ENCODE measurements at places on chromosomes 7 and 10.
A peak's percentile ranks its signal among the peaks of the same experiment; 100 is the strongest.

GRCh38 chr7:35355911-35356310 lies 102.0 kb upstream of the TBX20 start:
- DNase-seq: no peak

DNA sequence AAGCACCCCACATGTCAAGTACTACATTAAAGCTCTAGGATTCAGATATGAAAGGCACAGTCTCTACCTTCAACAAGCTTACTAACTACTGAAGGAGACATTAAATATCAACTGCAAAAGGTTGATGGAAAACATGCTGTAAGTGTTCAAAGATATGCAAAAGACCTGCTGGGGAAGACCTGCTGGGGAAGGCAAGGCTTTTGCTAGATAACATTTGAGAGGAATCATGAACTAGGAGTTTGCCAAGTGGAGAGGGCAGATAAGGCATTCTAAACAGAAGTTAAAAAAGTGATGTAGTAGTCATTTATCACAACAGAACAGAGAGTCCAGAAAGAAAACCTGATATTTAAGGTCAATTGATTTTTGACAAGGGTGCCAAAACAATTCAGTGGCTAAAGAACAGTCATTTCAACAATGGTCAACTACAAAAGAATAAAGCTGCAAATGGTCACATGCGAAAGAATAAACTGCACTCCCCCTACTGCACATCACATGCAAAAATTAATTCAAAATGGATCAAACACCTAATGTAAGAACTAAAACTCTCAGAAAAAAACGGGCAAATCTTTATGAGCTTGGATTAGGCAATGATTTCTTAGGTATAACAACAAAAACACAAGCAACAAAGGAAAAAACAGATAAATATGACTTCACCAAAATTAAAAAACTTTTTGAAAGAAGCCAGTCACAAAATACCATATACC lies 23.0 kb upstream of the MSS51 start:
- DNase-seq: no peak

DNA sequence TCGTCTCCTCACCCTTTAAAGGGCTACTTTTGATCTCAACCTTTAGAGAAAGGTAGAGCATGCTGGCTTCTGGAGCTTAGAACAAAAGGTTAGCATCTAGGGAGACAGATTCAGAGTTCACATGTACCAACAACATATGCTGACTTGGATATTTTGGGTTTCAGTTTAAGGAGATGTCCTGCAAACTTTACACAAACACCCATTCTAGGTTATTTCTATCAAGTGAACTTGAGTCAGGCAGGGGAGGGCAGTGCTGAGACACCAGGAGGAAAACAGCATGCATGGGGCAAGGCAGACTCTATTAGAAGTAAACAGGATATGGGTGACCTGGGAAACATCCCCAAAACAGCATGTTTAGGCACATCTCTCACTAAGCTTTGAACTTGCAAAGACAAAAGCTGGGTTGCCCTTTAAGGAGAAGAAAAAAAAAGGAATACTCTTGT lies 43.8 kb downstream of the ARL4A start:
- DNase-seq: no peak

- DNase-seq: no peak
Measured at GRCh38 chr10:89163265-89163995, 43.7 kb downstream of the CH25H start.

GRCh38 chr7:18364396-18364795 lies 131.2 kb upstream of the HDAC9 start:
- no peak for DNase-seq

- no peak for DNase-seq
Measured at GRCh38 chr10:104472505-104472904, 118.9 kb downstream of the CFAP58 start.

DNA sequence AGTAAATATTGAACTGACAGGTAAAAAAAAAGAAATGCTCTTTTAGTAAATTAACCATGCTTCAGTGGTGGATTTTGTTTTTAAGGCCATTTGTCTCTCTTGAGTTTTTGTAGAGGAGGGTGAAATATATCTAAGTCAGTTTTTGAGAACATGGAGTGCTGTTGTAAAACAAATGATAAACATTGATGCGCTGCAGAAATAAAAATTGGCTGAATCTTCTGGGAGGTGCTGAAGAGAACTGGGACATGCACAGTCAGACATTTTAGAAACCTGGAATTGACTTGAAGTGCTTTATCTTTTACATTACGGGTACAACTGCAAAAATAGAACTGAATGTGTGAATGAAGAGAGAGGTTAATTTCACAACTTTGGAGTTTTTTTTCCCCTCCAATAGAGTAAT lies 203.0 kb upstream of the HDAC9 start:
- no peak for DNase-seq

- DNase-seq: no peak
Measured at GRCh38 chr7:155964543-155964942, 152.3 kb upstream of the SHH start.

DNA sequence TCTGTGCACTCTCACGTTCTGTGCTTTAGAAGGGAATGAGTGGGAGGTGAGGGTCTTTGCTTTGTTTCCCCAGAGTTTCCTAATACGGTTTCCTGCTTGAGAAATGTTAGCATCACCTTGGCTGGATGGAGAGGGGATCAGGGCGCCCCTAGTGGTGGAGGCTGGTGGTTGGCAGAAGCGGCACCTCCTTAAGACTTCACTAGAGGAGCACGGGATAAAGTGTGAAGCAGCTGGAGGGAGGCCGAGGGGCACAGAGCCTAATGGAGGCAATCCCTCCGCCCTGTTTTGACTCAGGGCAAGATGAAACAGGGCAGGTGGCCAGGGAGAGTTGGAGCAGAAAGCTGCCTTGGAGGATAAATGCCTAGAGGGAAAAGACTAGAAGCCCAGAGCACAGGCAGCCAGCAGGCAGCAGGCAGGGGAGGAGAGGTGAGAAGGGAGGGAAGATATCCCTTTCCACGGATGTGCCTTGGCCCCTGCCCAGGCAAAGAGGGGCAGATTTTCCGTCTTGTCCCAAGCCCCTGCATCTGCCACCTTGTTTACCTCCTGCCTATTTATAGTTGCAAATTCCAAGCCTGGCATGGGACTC lies 56.0 kb upstream of the BTRC start:
- peak; percentile 24 for DNase-seq

DNA sequence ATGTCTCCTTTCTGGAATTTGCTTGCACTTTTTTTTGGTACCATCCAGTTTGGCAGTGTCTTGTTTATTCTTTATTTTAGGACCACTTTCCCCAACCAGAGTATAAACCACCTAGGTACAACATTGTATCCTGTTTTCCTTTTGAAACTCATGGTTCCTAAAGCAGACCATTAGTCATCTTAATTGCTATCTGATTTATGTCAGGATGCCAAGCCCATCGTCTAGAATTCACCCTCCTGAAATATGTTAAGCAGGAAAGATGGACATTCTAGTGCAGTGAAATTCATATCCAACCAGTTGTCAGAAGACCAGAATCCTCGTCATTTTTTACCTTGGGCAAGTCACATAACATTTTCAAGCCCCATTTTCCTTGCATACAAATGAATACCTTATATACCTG lies 223.6 kb upstream of the KMT2E start:
- DNase-seq: no peak

DNA sequence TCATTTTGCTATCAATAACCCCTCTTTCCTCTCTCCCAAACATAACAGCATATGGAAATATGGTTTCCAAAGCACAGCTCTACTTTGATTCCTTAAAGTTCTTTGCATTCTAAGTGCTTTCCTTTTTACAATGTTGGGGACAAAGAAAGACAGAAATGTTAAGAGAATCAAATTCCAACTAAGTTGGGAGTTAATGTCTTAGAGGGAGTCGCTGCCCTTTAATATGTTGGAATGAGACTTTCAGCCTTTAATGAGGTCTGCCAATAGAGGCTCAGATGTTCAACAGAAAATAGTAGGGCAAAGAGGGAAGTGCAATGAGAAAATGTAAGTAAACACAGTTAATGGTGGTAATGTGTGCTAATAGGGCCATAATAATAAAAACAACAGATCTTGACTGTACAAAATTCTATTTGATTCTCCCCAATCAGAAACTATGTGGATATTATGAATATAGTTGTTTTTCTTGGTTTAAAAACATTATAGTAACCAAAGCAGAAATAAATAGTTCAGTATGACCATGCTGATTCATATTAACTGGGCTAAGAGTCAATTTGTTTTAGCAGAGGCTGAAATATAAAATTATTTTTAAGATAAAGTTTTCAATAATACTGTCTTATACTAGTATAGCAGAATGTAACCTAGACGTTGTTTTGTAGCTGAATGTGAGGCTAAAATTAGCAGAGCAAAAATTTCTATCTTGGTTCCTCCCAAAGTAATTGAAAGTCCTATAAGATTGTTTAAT lies 10.3 kb downstream of the HYCC1 start:
- DNase-seq: no peak

DNA sequence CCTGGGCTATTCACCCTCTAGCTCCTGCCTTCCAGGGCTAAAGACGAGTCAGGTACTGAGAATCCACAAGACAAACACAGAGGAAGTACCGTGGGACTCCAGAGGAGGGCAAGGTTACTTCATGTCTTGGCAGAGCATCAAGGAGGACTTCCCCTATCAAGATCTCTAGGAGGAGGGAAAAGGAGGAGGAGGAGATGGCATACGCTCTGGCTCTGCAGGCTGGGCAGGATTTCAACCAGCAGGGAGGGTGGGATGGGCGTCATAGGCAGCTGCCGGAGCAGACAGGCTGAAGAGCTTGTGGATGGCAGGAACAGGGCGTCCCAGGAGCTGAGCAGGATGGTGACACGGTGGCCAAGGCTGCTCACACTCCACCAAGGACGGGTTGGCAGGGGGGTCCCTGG lies 21.3 kb downstream of the MDH2 start:
- no peak for DNase-seq

DNA sequence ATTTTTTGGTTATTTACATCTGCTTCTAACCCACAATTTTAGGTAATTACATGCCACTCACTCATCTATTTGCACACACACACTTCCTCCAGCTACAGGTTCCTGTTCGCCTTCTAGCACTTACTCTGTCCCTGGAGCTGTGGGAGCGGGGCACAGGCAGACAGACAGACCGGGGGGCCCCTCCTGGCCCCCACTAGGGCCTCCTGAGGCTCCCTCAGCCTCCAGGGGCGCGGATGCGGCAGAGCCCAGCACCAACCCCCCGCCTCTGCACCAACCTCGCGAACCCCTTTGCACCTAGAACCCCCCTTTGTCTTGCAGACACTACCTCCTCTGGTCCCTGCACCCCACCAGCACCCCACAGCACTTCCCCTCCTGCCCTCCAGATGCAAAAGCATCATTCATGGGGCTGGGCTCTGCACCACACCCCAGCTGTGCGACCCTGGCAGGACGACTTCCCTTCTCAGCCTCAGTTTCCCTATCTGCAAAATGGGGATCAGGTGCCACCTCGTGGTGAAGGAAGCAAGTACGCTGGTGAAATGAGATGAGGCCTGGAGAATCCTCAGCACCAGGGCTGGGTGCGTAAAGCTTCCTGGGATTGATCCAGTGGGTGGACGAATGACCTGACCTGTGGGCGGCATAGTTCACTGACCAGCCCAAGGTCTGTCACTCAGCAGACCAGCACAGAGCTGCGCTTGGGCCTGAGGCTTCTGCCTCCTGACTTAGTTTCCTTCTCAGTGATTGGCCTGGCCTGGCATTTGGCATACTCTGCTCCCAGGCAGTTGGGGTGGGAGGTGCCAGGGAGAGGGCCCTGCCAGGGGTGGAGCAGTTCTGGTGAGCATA lies 37.9 kb downstream of the ELFN1 start:
- DNase-seq: no peak

DNA sequence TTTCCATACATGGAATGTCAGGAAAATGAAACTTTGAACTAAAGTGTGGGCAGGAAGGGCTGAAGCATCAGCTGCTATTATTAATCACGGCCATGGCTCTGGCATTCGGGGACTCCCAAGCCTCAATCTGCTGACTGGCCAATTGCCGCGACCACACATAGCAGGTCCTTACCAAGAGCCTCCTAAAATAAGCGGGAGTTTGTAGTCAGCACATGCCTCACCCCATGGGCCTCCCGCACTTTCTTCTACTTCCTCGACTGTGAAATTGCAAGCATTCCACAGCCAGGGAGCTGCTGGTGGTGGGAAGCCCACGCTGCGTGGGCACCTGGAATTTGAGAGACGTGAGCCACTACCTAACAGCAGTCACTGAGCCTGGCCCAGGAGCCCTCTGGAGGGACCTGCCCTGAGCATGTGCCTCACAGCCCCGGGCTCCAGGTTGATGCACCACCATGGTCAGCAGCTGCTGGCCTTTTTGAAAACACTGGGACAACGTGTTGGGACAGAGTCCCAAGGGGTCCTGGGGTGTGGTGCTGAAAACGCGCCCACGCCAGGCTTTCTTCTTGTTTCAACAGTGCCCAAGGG lies 211.4 kb downstream of the TNS3 start:
- DNase-seq: no peak

- DNase-seq: no peak
Measured at GRCh38 chr7:40200791-40201190, 66.0 kb downstream of the SUGCT start.

GRCh38 chr7:2084781-2085505 lies 147.8 kb downstream of the MAD1L1 start:
- no peak for DNase-seq

GRCh38 chr7:133027397-133027796 lies 54.5 kb downstream of the CHCHD3 start:
- no peak for DNase-seq

DNA sequence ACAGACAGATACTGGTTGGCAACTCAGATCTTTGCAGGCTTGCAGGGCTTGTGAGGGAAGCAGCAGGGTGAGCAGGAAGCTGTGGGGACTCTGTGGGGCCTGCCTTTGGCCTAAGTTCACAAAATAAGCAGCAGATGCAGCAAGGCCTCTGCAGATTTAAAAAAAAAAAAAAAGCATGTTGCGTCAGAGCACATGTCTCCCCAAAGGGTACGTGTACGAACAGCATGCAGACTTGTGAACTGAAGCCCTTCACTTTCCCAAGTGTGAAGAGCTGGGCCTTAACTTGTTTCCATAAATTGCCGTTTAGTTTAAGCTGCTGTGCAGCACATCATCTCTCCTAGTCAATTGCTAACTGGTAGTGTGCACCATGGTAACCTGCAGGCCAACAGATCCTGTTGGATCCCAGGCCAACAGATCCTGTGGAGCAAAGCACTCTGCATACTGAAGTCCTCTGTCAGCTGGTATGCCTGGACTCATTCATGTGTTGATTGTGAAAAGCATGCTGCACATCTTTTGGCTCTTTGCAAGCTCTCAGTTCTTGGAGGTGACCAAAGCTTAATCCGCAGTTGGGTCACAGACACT lies 10.8 kb upstream of the XPNPEP1 start:
- no peak for DNase-seq

DNA sequence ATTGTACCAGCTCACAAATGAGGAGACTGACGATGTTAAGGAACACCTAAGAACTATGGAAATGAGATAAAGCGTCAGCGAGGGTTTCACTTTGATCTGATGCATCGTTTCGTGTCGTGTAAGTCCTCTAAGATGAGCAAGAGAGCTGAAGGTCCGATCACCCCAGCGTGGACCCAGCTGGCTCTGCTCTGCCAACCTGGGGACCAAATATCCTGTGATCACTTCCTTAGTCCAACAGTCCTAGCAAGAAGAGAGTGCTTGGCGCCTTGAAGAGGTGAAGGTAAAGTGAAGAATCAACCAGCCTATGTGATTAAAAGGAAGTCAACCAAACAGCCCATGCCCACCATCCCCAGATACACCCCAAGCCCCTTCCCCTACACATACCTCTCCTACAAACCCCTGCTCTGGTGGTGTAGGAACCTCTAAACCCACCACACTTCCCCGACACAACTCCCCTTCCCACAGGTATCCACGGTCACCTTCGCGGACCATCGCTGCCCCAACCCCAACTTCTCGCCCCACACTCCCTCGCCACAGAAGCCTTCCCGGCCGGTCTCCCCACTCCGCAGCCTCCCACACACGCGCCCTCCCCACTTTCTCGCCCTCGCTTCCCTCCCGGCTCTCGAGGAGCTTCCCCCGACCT lies 722 bp downstream of the UPF2 start:
- DNase-seq: no peak
